ENCODE measurements at places on chromosomes 7 and 10. TPM values are rescaled to one million over a fixed set of nuclear protein-coding genes. Genes with fewer than 3 reads are reported as not detected.

The SLC13A1 gene
- total RNA-seq = not detected

DNA sequence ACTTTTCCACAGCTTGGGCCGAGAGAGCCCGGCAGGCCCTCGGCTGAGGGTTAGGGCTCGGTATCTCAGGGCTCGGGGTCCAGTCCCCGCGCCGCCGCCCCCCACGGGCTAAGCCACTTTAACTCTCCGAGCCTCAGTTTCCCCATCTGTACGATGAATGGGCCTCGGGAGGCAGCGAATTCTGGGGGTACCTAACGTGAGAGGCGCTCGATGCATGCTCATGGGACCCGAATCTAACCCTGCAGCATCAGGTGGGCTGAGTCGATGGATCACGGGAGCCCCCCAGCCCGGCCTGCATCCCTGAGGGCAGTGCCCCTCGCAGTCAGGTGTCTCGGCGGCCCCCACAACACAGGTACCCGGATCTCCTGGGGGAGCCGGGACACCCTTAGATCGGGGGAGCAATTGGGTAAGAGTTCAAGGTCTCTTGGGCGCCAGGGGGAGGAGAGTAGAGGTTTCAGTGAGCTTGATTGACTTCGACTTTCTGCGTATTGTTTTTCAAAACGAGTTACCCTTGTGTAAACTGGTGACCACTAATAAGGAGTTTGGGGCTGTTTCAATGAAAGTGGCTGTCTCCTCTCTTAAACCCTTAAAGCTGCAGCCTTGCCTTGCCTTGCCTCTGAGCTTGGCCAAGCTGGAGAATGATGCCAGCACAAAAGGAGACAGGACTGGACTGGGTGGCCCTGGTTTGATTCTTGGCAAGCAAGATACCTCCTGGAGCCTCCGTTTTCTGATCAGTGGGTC is 631 bp downstream of the POR start:
- DNase-seq = no peak

DNA sequence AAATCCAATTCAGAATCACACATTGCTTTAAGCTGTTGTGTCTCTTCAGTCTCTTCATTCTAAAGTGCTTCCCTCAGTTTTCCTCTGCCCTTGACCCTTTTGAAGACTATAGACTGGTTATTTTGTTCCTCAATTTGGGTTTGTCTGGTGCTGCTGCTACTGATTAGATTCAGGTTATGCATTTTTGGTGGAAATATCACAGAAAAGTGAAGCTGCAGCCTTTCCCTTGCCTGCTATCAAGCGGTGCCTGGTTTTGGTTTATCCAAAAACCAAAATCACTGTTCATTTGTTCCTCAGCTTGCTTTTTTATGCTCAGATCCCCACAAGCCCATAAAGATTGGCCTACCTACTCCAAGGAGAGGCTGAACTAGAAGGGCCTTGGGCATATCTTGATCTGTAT is 55.2 kb downstream of the ELMO1 start:
- no peak for DNase-seq

The KIAA1549 gene
- 5.7 TPM for total RNA-seq

The C7orf57 gene
- total RNA-seq = not detected

DNA sequence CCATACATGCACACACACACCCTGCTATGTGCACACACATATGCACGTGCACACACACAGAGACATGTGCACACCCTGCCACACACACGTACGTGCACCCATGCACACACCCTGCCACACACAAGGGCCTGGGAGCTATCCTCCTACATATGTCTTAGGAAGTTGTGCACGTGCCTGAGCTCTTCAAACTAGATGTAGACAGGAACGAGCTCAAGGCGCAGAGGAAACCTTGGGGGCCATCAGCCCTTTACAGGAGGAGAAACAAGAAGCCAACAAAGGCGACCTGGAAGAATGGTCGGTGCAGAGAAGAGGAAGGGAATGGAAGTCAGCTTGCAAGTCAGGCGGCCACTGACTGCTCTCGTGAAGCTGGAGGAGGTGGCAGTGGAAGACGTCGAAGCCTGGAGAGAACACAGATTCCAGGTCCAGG is 58.7 kb downstream of the AOC1 start:
- no peak for DNase-seq

The FAM13C gene
- 11.8 TPM for total RNA-seq

DNA sequence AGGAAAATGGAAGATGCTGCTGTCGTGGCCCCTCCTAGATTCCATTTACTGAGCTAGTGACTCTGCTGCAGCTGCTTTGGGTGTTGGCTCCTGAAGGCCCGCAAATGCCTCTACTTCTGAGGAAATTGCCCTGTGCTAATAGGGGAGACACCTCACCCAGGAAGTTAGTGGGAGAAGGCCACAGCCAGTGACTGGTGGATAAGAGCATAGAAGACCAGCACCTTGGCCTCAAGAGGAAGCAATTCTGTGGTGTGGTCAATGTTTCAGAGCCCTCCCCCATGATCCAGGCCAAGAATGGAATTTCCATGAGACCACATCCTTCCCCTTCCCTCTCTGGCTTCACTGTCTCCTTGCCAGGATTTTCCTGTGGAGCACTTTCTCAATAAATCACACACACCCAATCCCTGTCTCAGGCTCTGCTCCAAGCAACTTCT is 25.0 kb upstream of the FZD1 start:
- DNase-seq = no peak

DNA sequence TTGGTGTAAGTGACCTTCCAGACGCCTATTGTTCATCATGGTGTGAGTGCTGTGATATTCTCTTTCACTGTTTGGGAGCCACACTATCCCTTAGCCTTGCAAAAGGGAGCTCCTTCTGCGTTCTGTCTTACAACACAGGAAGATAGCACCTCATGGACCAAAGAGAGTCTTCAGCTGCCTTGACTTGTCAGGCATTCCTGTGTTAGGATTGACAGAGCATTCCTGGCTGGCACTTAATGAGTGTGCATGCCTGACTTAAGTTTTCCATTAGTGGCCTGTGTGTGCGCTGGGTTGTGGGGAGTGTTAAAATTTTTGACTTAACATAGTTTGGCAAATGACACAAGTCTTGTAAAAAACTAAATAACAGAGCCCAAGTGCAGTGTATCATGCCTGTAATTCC is 21.9 kb upstream of the MSRB2 start:
- no peak for DNase-seq

GRCh38 chr7:150629347-150629746 is 2.8 kb downstream of the GIMAP6 start:
- DNase-seq = no peak

GRCh38 chr10:65670087-65670486 is 1255.7 kb upstream of the LRRTM3 start:
- no peak for DNase-seq

GRCh38 chr10:92274071-92274470 is 16.8 kb downstream of the CPEB3 start:
- no peak for DNase-seq

GRCh38 chr7:155303897-155304296 is 6.2 kb downstream of the INSIG1 start:
- DNase-seq = no peak

The GRM3 gene
- total RNA-seq = not detected

GRCh38 chr10:58578366-58578765 is 65.7 kb downstream of the BICC1 start:
- DNase-seq = no peak

The VSTM2A gene
- total RNA-seq = not detected

The SFTPA2 gene
- total RNA-seq = 13,814 TPM

The ZNF804B gene
- total RNA-seq = not detected

The PON1 gene
- 0.49 TPM for total RNA-seq

- no peak for DNase-seq
Measured at GRCh38 chr10:24318517-24318916, 109.6 kb downstream of the KIAA1217 start.

The LZTS2 gene
- total RNA-seq = 50.0 TPM

The PNLIPRP1 gene
- total RNA-seq = not detected

DNA sequence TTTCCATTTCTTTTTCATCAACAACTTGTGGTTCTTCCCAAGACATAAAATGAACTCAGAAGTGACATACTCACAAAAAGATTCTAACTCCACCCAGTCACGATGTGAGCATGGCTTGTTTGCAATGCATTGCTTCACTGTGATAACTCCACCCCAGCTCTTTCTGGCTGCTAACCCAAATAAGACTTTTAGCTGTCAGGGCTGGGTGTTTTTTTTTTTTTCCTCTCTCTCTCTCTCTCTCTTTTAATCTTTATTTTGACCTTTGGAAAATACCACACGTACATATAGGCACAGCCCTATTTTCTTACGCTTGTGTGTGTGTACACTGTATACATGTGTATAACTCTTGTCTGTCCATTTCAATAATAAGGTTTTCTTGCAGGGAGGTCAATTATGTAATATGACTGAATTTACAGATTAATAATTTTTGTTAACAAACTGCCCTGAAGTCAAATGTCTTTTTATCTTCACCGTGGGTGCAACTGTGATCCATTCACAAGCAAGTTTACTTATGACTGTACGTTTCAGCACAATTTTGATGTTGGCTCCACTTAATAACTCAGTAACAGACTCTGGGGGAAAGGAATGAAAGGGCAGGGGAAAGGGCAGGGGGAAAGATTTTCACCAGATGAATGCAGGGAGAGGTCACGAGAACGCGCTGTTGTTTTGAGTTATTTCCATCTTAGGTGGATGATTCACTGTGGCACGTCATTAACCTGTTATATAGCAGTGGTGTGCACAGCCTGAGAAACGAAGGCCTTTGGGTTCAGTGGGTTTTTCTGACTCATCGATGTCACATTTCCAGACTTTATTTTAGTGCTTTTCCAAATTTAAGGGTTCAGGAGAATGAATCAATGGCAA is 49.1 kb downstream of the APBB1IP start:
- no peak for DNase-seq

DNA sequence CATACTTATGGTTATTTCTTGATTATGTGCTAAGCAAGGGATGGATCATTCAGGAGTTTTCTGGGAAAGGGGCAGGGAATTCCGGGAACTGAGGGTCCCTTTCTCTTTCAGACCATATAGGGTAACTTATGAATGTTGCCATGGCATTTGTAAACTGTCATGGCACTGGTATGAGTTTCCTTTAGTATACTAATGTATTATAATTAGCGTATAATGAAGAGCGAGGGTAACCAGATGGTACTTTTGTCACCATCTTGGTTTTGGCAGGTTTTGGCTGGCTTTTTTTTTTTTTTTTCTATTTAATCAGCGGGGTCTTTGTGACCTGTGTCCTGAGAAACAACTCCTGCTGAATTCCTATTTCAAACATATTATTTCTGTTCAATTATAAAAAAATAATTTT is 237.6 kb upstream of the PTER start:
- DNase-seq = no peak

DNA sequence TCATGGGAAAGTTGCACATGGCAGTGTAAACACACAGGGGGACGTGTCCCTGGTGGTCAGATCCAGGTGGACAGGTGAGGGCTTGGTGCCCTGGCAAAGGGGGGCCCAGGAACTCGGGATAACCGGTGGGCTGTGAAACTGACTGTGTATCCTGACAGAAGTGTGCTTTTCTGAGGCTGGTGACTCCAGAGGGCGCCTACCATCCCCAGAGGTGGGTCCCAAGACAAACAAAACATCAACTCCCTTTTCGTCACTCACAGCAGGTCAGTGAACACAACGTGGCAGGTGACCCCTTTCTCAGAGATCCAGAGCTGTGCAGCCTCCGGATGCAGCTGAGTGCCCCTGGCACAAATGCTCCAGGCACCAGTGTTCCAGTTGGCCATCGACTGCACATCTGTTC is 56.0 kb upstream of the DDC start:
- DNase-seq = no peak

GRCh38 chr10:75166623-75166972 is 44.0 kb upstream of the VDAC2 start:
- no peak for DNase-seq

The HECW1 gene
- 1.6 TPM for total RNA-seq

Measured in upper lobe of right lung (tissue), 1 donor.